Activated CD4-positive, alpha-beta T cell treated with anti-CD3 and anti-CD28 coated beads, Interleukin-2, amount 10 ng/mL, durations not matched to agents 24 days and 14 days (primary cell): ENCODE measurements at places on chromosomes 12 and 14.

GRCh38 chr12:117587631-117588287, 226.3 kb upstream of the NOS1 start:
- H3K4me1 ChIP-seq = no peaks in the 10 kb centered on the region
- no peak overlapping the region for H3K27ac ChIP-seq
- no peaks in the 10 kb centered on the region for H3K36me3 ChIP-seq
- DNase-seq = peak; percentile 81
- H3K27me3 ChIP-seq = peaks cover 5% of the 10 kb centered on the region

GRCh38 chr12:51383269-51383905, 7.8 kb downstream of the GALNT6 start:
- H3K36me3 ChIP-seq = peaks cover 23% of the 10 kb centered on the region
- H3K27me3 ChIP-seq = no peaks in the 10 kb centered on the region
- no peak overlapping the region for H3K4me3 ChIP-seq
- DNase-seq = peak; percentile 66

- no peak overlapping the region for H3K27ac ChIP-seq
- H3K36me3 ChIP-seq = peaks cover 8% of the 10 kb centered on the region
- H3K4me3 ChIP-seq = no peak overlapping the region
Observed at GRCh38 chr12:105057174-105057573, 27.1 kb downstream of the ALDH1L2 start.

- no peaks in the 10 kb centered on the region for H3K36me3 ChIP-seq
- no peak overlapping the region for H3K27ac ChIP-seq
- H3K27me3 ChIP-seq = peaks cover 45% of the 10 kb centered on the region
- peaks cover 7% of the 10 kb centered on the region for H3K4me1 ChIP-seq
Observed at GRCh38 chr12:22329621-22330020, 4.9 kb downstream of the ST8SIA1 start.

- H3K36me3 ChIP-seq = peaks cover 9% of the 10 kb centered on the region
- no peak for DNase-seq
- H3K4me3 ChIP-seq = peak overlapping the region; percentile 35
- H3K27me3 ChIP-seq = no peaks in the 10 kb centered on the region
Observed at GRCh38 chr12:92065639-92066038, 80.0 kb downstream of the BTG1 start.

GRCh38 chr12:102534899-102535298, 54.5 kb upstream of the IGF1 start:
- H3K27ac ChIP-seq = no peak overlapping the region
- no peaks in the 10 kb centered on the region for H3K36me3 ChIP-seq
- H3K27me3 ChIP-seq = peaks cover 3% of the 10 kb centered on the region
- no peaks in the 10 kb centered on the region for H3K4me1 ChIP-seq
- no peak overlapping the region for H3K4me3 ChIP-seq

GRCh38 chr12:106715582-106715981, 58.9 kb upstream of the RIC8B start:
- H3K27me3 ChIP-seq = peaks cover 8% of the 10 kb centered on the region
- no peaks in the 10 kb centered on the region for H3K4me1 ChIP-seq
- H3K4me3 ChIP-seq = no peak overlapping the region
- no peak overlapping the region for H3K27ac ChIP-seq
- H3K36me3 ChIP-seq = no peaks in the 10 kb centered on the region

DNA sequence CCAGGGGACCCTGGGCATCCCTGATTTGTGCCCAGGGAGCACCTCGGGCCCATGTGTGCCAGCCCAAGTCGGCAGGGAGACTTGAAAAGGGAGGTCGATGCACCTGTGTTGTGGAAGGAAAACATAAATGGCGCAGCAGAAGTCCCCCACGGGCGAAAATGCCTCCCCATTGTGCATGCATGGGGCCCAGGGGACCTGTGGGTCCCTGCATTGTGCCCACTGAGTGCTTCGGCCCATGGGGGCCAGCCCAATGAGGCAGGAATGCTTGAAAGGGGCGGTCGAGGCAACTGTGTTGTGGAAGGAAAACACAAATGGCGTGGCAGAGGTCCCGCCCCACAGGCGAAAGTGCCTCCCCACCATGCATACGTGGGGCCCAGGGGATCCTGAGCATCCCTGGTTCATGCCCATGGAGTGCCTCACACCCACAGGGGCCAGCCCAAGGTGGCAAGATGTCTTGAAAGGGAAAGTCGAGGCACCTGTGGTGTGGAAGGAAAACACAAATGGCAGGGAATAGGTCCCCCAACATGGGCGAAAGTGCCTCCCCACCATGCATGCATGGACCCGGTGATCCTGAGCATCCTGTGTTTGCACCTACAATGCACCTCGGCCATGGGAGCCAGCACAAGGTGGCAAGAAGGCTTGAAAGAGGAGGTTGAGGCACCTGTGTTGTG, 368.0 kb downstream of the ALG10 start:
- H3K36me3 ChIP-seq = no peaks in the 10 kb centered on the region
- DNase-seq = no peak
- H3K4me1 ChIP-seq = no peaks in the 10 kb centered on the region
- H3K27me3 ChIP-seq = no peaks in the 10 kb centered on the region
- no peak overlapping the region for H3K4me3 ChIP-seq

DNA sequence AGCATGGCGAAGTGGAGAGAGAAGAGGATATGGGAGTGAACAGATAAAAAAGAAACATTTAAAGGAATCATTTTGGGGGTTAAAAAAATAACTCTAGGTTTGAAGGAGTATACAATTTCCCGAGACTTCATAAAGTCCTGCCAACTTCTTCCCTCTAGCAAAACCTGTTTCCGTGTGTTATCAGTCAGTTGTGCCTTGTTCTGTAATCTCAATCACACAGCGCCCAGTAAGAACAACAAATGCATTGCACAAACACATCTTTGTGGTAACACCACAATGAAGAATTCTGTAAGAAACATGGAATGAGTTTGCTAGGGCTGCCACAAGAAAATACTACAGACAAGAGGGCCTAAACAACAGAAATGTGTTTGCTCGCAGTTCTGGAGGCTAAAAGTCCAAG, 144.7 kb upstream of the FUT8 start:
- no peaks in the 10 kb centered on the region for H3K36me3 ChIP-seq
- H3K4me3 ChIP-seq = no peak overlapping the region
- no peak overlapping the region for H3K27ac ChIP-seq
- H3K4me1 ChIP-seq = peaks cover 7% of the 10 kb centered on the region
- no peak for DNase-seq
